ENCODE measurements at places on chromosomes 2 and 18.

DNA sequence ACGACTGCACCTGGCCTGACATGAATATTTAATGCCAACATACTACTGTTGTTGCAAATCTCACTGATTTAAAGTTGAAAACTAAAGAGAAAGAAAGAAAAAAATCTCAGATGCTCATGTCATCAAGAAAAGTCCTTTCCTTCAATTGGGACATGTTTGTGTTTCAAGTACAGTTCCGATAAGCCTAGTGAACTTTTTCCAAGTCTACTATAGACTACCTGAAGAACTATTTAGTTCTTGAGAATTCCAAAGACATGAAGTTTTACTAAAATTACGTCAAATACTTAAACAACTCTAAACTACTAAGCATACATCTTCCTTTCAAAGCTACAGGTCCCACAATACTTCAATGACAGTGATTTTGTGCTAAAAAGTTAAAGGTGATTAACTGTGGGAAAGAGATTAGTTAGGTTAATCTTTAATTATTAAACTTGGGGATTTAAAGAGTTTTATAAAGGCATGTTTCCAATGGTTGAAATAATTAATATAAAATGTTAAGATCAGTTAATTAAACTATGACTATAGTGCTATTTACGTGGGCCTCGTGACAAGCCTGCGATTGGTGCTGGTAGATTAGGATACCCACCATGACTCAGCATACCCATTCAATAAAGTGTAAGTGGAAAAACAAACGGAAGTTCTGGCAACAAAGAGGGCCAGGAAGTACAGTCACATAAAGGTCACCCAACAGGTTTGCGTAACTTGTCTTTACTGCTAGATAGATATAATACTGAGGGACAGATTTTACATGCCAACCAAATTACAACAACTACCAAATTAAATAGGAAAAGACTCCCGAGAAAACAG lies 55.5 kb downstream of the SEPTIN10 start:
- H3K27ac ChIP-seq, result peak overlapping the region; percentile 81
- H3K27me3 ChIP-seq, result no peaks in the 10 kb centered on the region
- H3K4me1 ChIP-seq, result peaks cover 11% of the 10 kb centered on the region
- H3K36me3 ChIP-seq, result peaks cover 57% of the 10 kb centered on the region
- H3K4me3 ChIP-seq, result no peak overlapping the region

DNA sequence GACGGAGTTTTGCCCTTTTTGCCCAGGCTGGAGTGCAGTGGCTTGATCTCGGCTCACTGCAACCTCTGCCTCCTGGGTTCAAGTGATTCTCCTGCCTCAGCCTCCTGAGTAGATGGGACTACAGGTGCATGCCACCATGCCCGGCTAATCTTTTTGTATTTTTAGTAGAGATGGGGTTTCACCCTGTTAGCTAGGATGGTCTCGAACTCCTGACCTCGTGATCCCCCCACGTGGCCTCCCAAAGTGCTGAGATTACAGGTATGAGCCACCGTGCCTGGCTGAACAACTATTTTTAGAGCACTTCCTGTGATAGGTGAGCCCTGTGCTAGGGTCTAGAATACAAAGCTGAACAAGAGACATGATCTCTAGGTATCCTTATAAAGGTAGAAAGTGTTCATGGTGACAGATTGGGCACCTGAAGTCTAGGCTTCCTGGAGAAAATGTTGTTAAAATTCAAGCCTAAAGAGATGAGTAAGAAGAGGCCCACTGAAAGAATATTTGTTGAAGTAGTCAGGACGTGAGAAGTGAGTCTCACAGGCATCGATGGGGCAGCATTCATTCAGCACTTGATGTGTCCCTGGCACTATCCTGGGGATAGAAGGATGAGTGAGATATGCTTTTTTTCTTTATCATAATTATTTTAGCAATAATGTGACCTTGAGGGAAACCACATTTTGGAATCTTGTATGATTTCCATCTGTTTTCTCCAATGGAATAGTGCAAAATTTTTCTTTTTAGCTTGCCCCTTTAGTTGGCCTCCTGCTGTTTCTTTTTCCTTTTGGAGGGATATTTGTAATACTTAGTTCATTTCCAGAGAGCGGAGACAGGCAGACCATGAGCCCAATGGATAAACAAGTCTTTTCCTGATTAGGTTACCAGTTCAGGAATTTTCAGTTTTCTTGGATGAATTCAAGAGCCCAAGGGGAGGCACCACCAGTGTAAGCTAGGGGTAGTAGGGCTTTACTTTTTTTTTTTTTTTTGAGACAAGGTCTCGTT lies 5.1 kb downstream of the ZNF236 start:
- 0 out of 2 replicates have a peak, but pooled peaks cover 3% of the 10 kb centered on the region for H3K36me3 ChIP-seq
- no peak for DNase-seq
- no peak overlapping the region for H3K4me3 ChIP-seq
- no peaks in the 10 kb centered on the region for H3K27me3 ChIP-seq
- no peaks in the 10 kb centered on the region for H3K4me1 ChIP-seq

- H3K36me3 ChIP-seq, result no peaks in the 10 kb centered on the region
- no peak for DNase-seq
- no peak overlapping the region for H3K27ac ChIP-seq
- no peak overlapping the region for H3K4me3 ChIP-seq
Measured at GRCh38 chr2:119823734-119824334, 64.1 kb downstream of the PTPN4 start.

DNA sequence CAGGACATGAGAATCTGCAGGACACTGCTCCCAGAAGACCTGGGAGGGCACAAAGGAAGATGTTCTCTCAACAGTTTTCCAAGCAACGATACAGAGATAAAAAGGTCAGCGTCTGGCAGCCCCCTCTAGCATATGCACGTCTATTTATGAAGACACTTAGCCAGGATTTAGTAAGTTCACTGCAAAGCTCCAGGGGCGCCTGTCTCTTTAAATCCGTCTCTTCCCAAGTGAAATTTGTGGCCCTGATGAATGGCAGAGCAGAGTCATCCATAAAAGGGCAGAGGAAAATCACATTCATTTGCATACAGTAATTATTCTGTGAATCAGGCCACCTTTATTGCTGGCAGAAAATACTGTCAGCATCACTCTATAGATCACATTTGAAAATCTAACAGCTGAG lies 390.9 kb upstream of the SMIM21 start:
- no peak overlapping the region for H3K4me3 ChIP-seq
- H3K27me3 ChIP-seq, result no peaks in the 10 kb centered on the region
- no peaks in the 10 kb centered on the region for H3K4me1 ChIP-seq
- no peak overlapping the region for H3K27ac ChIP-seq
- no peaks in the 10 kb centered on the region for H3K36me3 ChIP-seq

DNA sequence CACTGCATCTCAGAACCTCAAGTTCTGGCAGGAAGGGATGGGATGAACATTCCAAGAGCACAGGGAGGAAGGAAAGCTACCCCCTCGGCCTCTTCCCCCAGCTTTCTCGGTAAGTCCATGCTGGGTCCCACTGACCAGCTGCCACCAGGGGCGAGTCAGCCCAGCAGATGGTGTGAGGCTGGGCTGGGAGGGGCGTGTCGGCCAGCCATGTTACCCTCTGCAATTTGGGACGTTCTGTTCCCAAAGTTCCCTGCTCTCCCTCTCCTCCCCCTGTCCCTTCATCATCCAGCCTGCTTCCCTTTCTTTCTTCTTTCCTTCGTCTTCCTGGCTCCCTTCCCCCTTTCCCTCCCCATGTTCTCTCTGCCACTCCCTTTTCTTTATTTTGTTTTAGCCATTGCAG lies 74.3 kb upstream of the TNP1 start:
- no peaks in the 10 kb centered on the region for H3K4me1 ChIP-seq
- no peak for DNase-seq
- no peak overlapping the region for H3K27ac ChIP-seq
- no peak overlapping the region for H3K4me3 ChIP-seq

- H3K4me1 ChIP-seq, result no peaks in the 10 kb centered on the region
- H3K27me3 ChIP-seq, result no peaks in the 10 kb centered on the region
- no peaks in the 10 kb centered on the region for H3K36me3 ChIP-seq
- H3K4me3 ChIP-seq, result no peak overlapping the region
- H3K27ac ChIP-seq, result no peak overlapping the region
Measured at GRCh38 chr2:25586726-25587144, 86.6 kb downstream of the DTNB start.

DNA sequence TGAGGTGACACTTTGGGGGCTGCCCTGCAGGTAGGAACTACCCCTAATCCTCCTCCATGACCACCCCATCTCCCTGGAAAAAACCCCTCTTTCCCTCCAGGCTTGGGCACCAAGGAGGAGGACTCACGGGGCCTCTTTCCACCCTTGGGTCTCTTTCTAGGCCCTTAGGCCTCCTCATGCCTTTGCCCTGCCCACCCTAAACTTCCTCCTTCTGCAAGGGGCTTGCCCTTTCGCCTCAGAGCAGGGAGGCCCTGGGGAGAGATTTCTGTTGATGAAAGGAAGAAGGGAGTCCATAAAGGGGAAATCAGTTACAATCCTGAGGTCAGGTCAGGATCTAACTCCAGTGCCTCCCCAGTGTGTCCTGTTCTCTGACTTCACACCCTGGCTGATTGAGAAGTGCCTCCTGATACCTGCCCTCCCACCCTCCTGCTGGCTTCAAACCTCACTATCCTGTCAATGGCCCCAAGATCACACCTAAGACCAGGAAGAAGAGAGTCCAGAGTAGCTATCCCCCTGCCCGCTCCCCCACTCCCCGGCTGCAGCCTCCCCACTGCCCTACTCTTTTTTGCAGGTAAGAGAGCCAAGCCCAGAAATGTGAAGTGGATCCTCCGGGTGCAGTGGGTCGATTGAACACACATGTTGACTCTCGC lies 16.7 kb upstream of the TNS1 start:
- H3K36me3 ChIP-seq, result no peaks in the 10 kb centered on the region
- no peak overlapping the region for H3K4me3 ChIP-seq
- H3K27me3 ChIP-seq, result no peaks in the 10 kb centered on the region
- no peaks in the 10 kb centered on the region for H3K4me1 ChIP-seq
- H3K27ac ChIP-seq, result no peak overlapping the region

DNA sequence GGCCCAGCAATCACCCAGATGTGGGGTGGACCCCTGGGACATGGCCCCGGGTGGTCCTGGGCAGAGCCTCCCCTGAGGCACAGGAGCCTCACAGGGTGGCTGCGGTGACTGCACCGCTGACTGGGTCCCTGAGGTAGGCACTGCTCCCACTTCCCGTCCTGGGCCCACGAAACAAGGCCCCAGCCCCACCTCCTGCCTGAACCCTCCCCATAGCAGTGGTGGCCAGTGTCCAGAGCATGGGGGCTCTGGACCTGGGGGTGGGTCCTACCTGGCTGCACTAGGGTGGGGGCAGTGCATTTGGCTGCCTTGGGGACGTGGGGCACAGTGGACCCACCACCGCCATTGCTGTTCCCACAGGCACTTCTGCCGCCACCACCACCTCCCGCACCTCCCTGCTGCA lies 39.4 kb downstream of the TDRD15 start:
- no peak overlapping the region for H3K27ac ChIP-seq
- no peaks in the 10 kb centered on the region for H3K36me3 ChIP-seq
- DNase-seq, result no peak
- H3K4me1 ChIP-seq, result no peaks in the 10 kb centered on the region

DNA sequence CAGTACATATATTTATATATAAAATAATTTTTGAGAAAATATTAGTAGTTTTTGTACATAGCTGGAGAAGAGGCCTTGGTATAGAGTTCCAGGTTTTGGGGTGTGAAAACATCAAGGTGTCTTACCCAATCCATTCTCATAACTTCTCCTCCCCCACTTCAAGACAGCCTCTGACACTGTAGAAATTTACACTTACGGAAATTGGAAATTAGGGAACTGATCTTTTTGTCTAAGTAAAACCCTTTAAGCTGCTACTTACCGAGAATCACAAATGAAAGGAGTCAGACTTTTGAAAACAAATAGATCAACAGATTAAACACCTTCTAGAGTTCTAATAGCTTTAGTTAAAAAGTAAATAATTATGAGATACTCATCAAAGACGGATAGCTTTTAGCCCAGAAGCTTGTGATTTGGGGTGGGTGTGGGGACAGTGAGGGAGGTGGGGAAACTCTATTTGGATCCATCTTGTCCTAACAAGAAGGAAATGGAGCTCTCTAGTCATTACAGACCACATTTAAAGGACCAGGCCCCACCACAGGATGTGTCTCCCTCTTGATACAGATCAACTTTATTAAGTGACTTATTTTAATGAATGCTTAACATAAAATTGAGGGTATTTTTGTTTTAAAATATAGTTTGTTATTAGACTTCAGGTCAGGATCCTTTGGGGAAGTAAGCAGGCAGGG lies 11.1 kb upstream of the FBXO11 start:
- no peak overlapping the region for H3K27ac ChIP-seq
- H3K4me3 ChIP-seq, result no peak overlapping the region
- H3K27me3 ChIP-seq, result no peaks in the 10 kb centered on the region
- no peaks in the 10 kb centered on the region for H3K36me3 ChIP-seq
- DNase-seq, result no peak

- H3K27me3 ChIP-seq, result no peaks in the 10 kb centered on the region
- DNase-seq, result no peak
- no peaks in the 10 kb centered on the region for H3K36me3 ChIP-seq
- no peak overlapping the region for H3K27ac ChIP-seq
- H3K4me3 ChIP-seq, result no peak overlapping the region
- peaks cover 14% of the 10 kb centered on the region for H3K4me1 ChIP-seq
Measured at GRCh38 chr18:10011061-10011460, 97.2 kb downstream of the VAPA start.

DNA sequence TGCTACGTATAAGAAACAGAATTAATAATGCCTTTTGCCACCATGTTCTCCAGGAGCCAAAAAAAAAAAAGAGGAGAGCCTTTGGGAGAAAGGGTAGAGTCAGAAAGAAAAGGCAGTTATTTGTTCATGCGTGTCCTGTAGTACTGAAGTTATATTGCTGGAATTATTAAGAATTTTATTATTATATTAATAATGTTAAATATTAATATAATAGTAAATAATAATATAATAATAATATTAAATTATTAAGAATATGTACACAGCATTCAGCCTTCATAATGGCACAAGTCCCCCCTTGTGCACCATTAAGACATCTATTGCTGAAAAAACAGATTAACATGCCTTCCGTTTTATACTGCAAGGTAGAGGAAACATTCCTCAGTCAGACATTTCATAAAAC lies 8.1 kb downstream of the REG1A start:
- H3K27ac ChIP-seq, result no peak overlapping the region
- H3K4me3 ChIP-seq, result no peak overlapping the region
- H3K4me1 ChIP-seq, result no peaks in the 10 kb centered on the region
- H3K36me3 ChIP-seq, result no peaks in the 10 kb centered on the region

- H3K4me3 ChIP-seq, result no peak overlapping the region
- H3K27ac ChIP-seq, result no peak overlapping the region
- DNase-seq, result no peak
- H3K4me1 ChIP-seq, result no peaks in the 10 kb centered on the region
Measured at GRCh38 chr2:160826496-160826895, 332.9 kb upstream of the RBMS1 start.

DNA sequence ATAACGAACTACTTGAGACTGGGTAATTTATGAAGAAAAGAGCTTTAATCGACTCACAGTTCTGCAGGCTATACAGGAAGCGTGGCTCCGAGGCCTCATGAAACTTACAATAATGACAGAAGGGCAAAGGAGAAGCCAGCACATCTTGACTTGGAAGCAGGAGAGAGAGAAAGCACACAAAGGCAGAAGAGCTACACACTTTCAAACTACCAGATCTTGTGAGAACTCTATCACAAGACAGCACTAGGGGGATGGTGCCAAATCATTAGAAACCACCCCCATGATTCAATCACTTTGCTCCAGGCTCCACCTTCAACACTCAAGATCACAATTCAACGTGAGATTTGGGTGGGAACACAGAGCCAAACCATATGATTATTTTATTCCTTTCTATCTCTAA lies 655.9 kb upstream of the SYT4 start:
- H3K4me1 ChIP-seq, result no peaks in the 10 kb centered on the region

- H3K27me3 ChIP-seq, result no peaks in the 10 kb centered on the region
- H3K36me3 ChIP-seq, result no peaks in the 10 kb centered on the region
- no peak overlapping the region for H3K4me3 ChIP-seq
- no peaks in the 10 kb centered on the region for H3K4me1 ChIP-seq
- H3K27ac ChIP-seq, result no peak overlapping the region
- DNase-seq, result no peak
Measured at GRCh38 chr2:32772638-32773447, 145.0 kb downstream of the TTC27 start.

All from RWPE2 (cell line).